Muscle of leg (tissue), 16 donors: ENCODE measurements at places on chromosomes 6 and 20. TPM values are rescaled to one million over a fixed set of nuclear protein-coding genes. Genes with fewer than 3 reads are reported as not detected.

SMIM29 gene
- 12.0 TPM for total RNA-seq

CFB gene
- 1.6 TPM for total RNA-seq

TAGAP gene
- 0.66 TPM for total RNA-seq

TRDN gene
- total RNA-seq: 204 TPM

KIF25 gene
- 1.8 TPM for total RNA-seq

DYNLT1 gene
- total RNA-seq: 46.0 TPM

ZNF391 gene
- 3.0 TPM for total RNA-seq

LAMA4 gene
- 219 TPM for total RNA-seq

MCCD1 gene
- total RNA-seq: not detected

MLN gene
- total RNA-seq: not detected

BLOC1S5 gene
- total RNA-seq: 15.7 TPM
